Prostate gland (tissue), 2 donors: ENCODE measurements at places on chromosomes 12 and 14. TPM values are rescaled to one million over a fixed set of nuclear protein-coding genes. Genes with fewer than 3 reads are reported as not detected.

DNA sequence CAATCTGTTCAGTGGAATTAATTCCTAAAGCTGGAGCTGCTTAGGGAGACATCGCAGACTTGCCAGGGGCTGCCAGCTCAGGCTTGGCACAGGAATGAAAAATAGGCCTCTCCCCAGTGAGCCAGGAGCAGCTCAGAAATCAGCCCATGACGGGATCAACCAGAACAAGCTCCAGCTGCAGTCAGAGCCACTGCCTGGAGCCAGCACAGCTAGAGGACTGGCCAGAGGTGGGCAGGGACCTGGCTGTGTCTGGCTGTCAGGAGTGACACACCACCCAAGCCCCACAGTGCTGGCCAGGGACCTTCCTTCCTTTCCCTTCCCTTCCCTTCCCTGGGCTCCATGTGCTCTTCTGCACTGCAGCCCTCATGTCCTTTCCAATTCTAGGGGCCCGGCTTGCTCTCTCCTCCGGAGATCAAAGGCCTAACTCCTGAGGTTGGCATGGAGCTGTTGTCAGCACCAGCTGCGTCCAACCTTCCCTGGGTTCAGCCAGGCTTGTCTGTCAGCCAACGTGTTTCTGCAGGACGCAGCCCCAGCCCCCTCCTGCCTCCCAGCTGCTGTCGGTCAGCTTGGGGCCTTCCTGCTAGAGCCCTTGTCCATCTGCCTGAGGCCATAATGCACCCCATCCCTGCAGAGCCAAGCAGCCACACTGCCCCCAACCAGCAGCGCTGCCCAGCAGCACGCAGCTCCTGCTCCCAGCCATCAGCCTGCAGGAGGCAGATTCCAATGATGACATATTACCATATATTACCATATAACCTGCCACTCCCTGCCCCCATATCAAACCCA, 149.3 kb downstream of the CALM1 start:
- H3K27ac ChIP-seq = peak overlapping the region; percentile 23
- no peaks in the 10 kb centered on the region for H3K27me3 ChIP-seq
- no peak overlapping the region for H3K4me3 ChIP-seq
- H3K4me1 ChIP-seq = no peaks in the 10 kb centered on the region

The PTPRO gene
- 1.4 TPM for total RNA-seq

DNA sequence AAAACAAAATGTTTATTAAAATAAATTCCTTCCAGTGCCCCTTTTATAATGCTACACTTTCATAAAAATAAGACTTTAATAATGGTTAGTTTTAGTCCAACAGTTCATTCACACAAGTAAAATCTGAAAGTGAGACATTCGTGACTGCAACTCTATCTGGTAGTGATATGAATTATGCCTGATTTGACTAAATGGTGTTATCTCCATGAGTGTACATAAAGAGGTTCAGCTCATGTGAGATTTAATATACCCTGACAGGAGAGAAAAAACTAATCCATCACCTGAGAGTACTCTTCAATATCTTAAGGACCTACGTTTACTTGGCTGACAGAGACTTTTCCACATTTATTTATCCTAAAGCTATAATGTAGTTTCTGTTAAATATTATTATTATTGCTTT, 34.0 kb downstream of the ERO1A start:
- no peaks in the 10 kb centered on the region for H3K4me1 ChIP-seq
- H3K27ac ChIP-seq = no peak overlapping the region
- no peaks in the 10 kb centered on the region for H3K36me3 ChIP-seq
- H3K4me3 ChIP-seq = no peak overlapping the region
- no peaks in the 10 kb centered on the region for H3K27me3 ChIP-seq

- H3K4me3 ChIP-seq = no peak overlapping the region
- no peak for DNase-seq
- no peaks in the 10 kb centered on the region for H3K36me3 ChIP-seq
- no peaks in the 10 kb centered on the region for H3K27me3 ChIP-seq
Observed at GRCh38 chr12:124236625-124237031, 58.3 kb upstream of the RFLNA start.

GRCh38 chr14:25628390-25628789, 578.4 kb upstream of the STXBP6 start:
- H3K36me3 ChIP-seq = no peaks in the 10 kb centered on the region
- H3K27ac ChIP-seq = no peak overlapping the region
- H3K4me3 ChIP-seq = no peak overlapping the region
- H3K4me1 ChIP-seq = no peaks in the 10 kb centered on the region

The PTGDR gene
- total RNA-seq = 0.55 TPM

The EEF1AKMT3 gene
- total RNA-seq = 12.6 TPM

The SERPINA1 gene
- 9.8 TPM for total RNA-seq

DNA sequence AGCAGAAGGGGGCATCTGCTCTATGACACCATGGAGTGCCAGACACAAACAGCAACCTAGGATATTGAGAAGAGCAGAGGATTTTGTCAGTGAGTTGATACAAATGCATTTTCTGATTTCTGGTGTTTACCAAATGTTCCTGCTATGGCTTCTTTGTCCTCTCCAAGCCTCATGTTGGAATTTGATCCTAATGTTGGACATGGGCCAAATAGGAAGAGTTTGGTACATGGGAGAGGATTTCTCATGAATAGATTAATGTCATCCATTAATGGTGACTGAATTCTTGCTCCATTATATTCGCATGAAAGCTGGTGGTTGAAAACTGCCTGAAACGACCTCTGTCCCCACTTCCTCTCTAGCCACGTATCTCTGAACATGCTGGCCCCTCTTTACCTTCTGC, 1002.2 kb upstream of the FLRT2 start:
- no peaks in the 10 kb centered on the region for H3K36me3 ChIP-seq
- DNase-seq = no peak
- no peak overlapping the region for H3K4me3 ChIP-seq
- no peak overlapping the region for H3K27ac ChIP-seq
- H3K27me3 ChIP-seq = no peaks in the 10 kb centered on the region

The ASB2 gene
- total RNA-seq = 17.4 TPM

The RAPGEF3 gene
- 19.1 TPM for total RNA-seq

- no peak for DNase-seq
- no peaks in the 10 kb centered on the region for H3K36me3 ChIP-seq
- no peak overlapping the region for H3K27ac ChIP-seq
- H3K4me3 ChIP-seq = no peak overlapping the region
- no peaks in the 10 kb centered on the region for H3K27me3 ChIP-seq
Observed at GRCh38 chr14:50608302-50608851, 48.4 kb downstream of the ATL1 start.

GRCh38 chr12:55681142-55682077, 26.3 kb downstream of the ITGA7 start:
- no peaks in the 10 kb centered on the region for H3K4me1 ChIP-seq
- no peak overlapping the region for H3K27ac ChIP-seq
- DNase-seq = no peak
- H3K27me3 ChIP-seq = peaks cover 2% of the 10 kb centered on the region

DNA sequence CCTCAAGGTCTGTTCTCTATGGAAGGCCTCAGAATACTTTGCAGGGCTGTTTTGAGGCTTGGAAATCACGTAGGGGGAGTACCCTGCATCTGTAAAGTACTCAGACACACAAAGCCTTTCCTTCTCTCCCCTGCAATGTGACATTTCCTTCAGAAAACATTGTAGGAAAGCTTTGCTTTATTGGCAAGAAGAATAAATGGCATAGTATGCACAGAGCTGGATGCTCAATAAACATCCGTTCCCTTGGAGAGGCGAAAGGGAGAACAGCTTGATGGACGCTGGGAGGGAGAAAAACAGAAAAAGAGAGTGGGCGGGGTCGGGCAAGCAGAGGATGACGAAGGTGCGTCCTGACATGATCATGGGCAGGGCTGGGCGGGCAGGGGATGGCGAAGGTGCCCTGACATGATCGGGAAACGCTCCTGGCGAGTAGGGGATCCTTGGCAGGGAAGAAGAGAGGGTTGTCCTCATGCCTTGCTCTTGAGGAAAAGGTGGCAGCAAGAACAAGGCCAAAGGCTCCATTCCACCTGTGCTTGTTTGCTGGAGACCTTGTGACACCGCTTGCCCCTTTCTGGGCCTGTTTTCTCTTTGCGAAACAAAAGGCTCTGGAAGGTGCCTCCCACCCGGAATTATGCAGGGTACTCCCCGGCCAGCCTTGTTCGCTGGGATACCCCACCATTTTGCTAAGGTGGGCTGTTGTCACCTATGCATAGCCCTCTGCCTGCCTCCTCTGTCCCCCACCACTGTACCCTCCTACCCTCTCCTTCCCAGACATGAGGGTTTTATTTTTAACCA, 21.1 kb downstream of the IRF2BPL start:
- no peaks in the 10 kb centered on the region for H3K36me3 ChIP-seq
- peak; percentile 95 for DNase-seq
- peak overlapping the region; percentile 3 for H3K4me3 ChIP-seq
- peak overlapping the region; percentile 92 for H3K27ac ChIP-seq
- H3K27me3 ChIP-seq = no peaks in the 10 kb centered on the region
- peaks cover 27% of the 10 kb centered on the region for H3K4me1 ChIP-seq

DNA sequence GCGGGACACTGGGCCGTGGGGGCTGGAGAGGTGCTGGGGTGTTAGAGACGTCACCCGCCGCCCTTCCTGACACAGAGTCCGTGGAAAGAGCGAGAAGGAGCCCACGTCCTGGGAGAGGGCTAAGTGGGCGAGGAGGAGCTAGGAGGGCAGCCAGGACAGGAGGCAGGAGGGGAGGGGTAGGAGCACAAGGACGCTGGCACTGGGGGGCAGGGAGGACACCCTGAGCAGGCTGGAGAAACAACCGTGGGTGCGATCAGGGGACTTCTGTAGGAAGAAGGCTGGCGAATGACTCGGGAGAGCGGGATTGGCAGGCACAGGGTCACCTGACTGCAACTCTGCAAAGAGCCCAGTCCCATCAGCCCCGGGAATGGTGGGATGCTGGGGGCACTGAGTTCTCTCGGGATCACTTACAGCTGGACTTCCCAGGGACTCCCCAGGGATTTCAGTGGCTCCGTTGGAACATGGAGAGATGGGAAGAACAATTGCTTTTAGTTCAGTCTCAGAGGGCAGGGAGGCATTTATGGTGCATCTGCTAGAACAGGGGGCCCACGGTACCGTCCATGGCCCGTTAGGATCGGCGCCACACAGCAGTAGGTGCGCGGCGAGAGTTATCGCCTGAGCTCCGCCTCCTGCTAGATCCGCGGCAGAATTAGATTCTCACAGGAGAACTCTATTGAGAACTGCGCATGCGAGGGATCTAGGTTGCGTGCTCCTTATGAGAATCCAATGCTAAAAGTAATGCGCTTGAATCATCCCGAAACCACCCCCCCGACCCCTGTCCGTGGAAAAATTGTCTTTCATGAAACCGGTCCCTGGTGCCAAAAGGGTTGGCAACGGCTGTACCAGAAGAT, 24.3 kb downstream of the UBR7 start:
- no peaks in the 10 kb centered on the region for H3K4me1 ChIP-seq
- no peak for DNase-seq
- H3K27ac ChIP-seq = no peak overlapping the region

The HOXC10 gene
- total RNA-seq = 7.2 TPM

DNA sequence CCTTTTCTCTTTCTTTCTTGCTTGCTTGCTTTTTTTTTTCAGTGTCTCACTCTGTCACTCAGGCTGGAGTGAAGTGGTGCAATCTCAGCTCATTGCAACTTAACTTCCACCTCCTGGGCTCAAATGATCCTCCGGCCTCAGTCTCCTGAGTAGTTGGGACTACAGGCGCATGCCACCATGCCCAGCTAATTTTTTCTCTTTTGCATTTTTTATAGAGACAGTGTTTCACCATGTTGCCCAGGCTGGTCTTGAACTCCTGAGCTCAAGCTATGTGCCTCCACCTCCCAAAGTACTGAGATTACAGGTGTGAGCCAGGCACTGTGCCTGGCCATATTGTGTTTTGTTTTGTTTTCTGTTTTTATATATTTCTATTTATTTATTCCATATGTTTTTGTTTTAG, 461.0 kb downstream of the ADAMTS20 start:
- no peak overlapping the region for H3K4me3 ChIP-seq
- no peak overlapping the region for H3K27ac ChIP-seq
- no peaks in the 10 kb centered on the region for H3K36me3 ChIP-seq
- no peaks in the 10 kb centered on the region for H3K4me1 ChIP-seq
